Left lung (tissue), 14 donors: ENCODE measurements at places on chromosomes 11 and 22. TPM values are rescaled to one million over a fixed set of nuclear protein-coding genes. Genes with fewer than 3 reads are reported as not detected.

BTBD18 gene
- not detected for total RNA-seq

GRCh38 chr22:41576877-41577276 is 12.8 kb downstream of the PMM1 start:
- no peaks in the 10 kb centered on the region for H3K4me1 ChIP-seq
- H3K27me3 ChIP-seq, result no peaks in the 10 kb centered on the region
- no peaks in the 10 kb centered on the region for H3K36me3 ChIP-seq
- no peak overlapping the region for H3K27ac ChIP-seq

GRCh38 chr11:79042824-79043223 is 398.0 kb downstream of the TENM4 start:
- no peak overlapping the region for H3K4me3 ChIP-seq
- no peaks in the 10 kb centered on the region for H3K4me1 ChIP-seq
- H3K36me3 ChIP-seq, result no peaks in the 10 kb centered on the region
- H3K27ac ChIP-seq, result no peak overlapping the region
- no peak for DNase-seq

DNA sequence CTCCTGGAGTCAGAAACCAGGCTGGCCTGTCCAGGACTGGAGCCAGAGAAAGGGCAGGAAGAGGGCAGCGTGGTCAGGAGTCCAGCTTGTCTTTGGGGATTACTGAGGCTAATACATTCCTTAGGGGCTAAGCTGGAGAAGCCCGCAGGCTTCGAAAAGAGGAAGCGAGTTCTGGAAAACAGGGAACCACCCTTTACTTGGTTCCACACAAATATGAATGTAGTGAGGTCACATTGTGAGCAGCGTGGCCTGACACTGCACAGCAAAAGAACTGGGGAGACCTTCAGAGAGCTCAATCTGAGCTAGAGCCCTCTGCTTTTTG is 132.3 kb downstream of the CEP164 start:
- H3K27me3 ChIP-seq, result no peaks in the 10 kb centered on the region
- no peak overlapping the region for H3K4me3 ChIP-seq
- H3K36me3 ChIP-seq, result no peaks in the 10 kb centered on the region

NAALAD2 gene
- total RNA-seq, result 1.8 TPM

DNA sequence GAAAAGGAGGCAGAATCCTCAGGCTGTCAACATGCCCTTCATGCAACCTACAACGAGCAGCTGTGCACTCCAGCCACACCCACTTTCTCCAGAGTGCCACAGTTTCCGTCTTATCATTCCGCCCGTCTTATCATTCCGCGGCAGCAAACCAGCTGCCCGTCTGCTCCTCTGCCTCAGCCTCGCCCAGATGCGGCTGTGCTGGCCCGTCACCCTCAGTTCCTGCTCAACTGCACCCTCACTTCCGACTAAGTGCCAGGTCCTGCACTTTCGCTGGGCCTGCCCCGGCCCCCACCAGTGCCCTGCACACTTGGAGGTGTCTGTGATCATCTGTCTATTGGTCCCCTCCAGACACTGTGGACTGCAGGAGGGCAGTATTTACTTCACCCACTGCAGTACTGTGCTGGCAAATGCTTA is 43.7 kb downstream of the MICAL3 start:
- H3K27ac ChIP-seq, result no peak overlapping the region
- no peak for DNase-seq
- H3K27me3 ChIP-seq, result no peaks in the 10 kb centered on the region
- peaks cover 18% of the 10 kb centered on the region for H3K4me1 ChIP-seq
- H3K4me3 ChIP-seq, result no peak overlapping the region
- no peaks in the 10 kb centered on the region for H3K36me3 ChIP-seq

OOSP1 gene
- not detected for total RNA-seq

- DNase-seq, result no peak
- no peak overlapping the region for H3K27ac ChIP-seq
- H3K4me1 ChIP-seq, result no peaks in the 10 kb centered on the region
- no peaks in the 10 kb centered on the region for H3K27me3 ChIP-seq
- H3K4me3 ChIP-seq, result no peak overlapping the region
Observed at GRCh38 chr11:100383357-100383865, 303.7 kb upstream of the ARHGAP42 start.

DNA sequence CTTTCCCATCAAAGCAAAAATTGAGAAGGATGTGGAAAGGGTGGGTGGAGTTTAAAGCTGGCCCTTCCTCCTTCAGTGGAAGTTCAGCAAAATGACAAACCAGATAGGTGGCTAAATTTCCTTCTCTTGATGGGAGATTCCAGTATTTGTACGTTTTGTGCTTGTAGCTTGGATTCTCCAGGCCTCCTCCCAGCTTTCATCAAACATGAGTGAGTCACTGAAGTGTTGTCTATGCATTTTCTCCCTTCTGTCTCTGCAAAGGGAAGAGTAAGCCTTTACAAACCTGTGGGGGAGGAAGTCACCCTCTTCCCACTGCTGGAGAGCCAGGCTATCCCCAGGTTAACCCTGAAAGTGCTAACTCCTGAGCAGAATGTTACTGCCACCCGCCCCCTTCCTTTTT is 6.4 kb downstream of the MARK2 start:
- H3K27me3 ChIP-seq, result no peaks in the 10 kb centered on the region
- H3K4me1 ChIP-seq, result peaks cover 97% of the 10 kb centered on the region
- no peak overlapping the region for H3K27ac ChIP-seq
- H3K4me3 ChIP-seq, result no peak overlapping the region
- peaks cover 39% of the 10 kb centered on the region for H3K36me3 ChIP-seq

ARHGAP20 gene
- 6.4 TPM for total RNA-seq

- no peaks in the 10 kb centered on the region for H3K36me3 ChIP-seq
- DNase-seq, result peak; percentile 84
- peak overlapping the region; percentile 95 for H3K27ac ChIP-seq
- no peak overlapping the region for H3K4me3 ChIP-seq
Observed at GRCh38 chr22:37546437-37547250, 13.6 kb upstream of the CDC42EP1 start.

SMIM35 gene
- total RNA-seq, result not detected

POU2AF2 gene
- total RNA-seq, result not detected

GRCh38 chr11:85752201-85752889 is 58.6 kb downstream of the SYTL2 start:
- no peaks in the 10 kb centered on the region for H3K27me3 ChIP-seq
- H3K4me1 ChIP-seq, result peaks cover 12% of the 10 kb centered on the region
- no peak overlapping the region for H3K4me3 ChIP-seq
- no peak overlapping the region for H3K27ac ChIP-seq
- DNase-seq, result no peak

DNA sequence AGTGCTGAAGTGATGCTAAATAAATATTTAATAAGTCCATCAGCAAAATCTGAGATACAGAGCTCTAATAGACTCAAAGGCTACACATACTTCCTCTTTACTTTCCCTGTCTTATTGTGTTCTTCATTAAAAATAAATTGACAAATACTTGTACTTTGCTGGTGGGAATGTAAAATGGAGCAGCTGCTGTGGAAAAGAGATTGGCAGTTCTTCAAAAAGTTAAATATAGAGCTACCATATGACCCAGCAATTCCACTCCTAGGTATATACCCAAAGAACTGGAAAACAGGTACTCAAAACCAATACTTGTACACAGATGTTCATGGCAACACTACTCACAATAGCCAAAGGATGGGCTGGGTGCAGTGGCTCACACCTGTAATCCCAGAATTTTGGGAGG is 76.0 kb downstream of the RBFOX2 start:
- H3K4me1 ChIP-seq, result no peaks in the 10 kb centered on the region
- no peaks in the 10 kb centered on the region for H3K36me3 ChIP-seq
- no peak for DNase-seq
- H3K27ac ChIP-seq, result no peak overlapping the region

DNA sequence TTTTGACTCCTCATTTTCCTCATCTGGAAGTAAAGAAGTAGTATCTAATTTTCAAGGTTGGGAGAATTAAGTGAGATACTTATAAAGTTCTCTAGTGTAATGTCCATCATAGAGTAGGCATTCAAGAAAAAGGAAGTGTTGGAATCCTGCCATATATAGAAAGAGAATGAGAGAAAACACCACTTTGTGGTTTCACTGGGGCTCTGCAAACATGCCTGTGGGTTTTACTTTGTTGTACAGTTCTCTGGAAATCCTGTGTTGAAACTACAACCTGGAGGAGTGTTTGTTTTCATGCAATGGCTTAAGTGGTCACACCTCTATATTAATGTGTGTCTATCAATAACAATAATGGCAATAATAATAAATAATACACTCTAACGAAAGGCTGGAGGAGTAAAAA is 741.7 kb downstream of the NELL1 start:
- no peak overlapping the region for H3K27ac ChIP-seq
- no peaks in the 10 kb centered on the region for H3K4me1 ChIP-seq
- no peaks in the 10 kb centered on the region for H3K36me3 ChIP-seq
- peak; percentile 12 for DNase-seq
- H3K27me3 ChIP-seq, result no peaks in the 10 kb centered on the region

PRDM11 gene
- 13.6 TPM for total RNA-seq

GRCh38 chr11:65121447-65121864 is 478 bp downstream of the FAU start:
- no peaks in the 10 kb centered on the region for H3K27me3 ChIP-seq
- H3K27ac ChIP-seq, result peak overlapping the region; percentile 96
- no peak for DNase-seq
- H3K4me3 ChIP-seq, result peak overlapping the region; percentile 91
- H3K4me1 ChIP-seq, result peaks cover 11% of the 10 kb centered on the region

OR5B12 gene
- total RNA-seq, result not detected

TMEM179B gene
- 52.7 TPM for total RNA-seq
